ENCODE measurements at places on chromosomes 12 and 14.

- DNase-seq: no peak
Measured at GRCh38 chr12:50842637-50843493, at the start of gene TMPRSS12. TMPRSS12 (plus strand) TSS chr12:50842926; CDS start chr12:50842965, 39 bp downstream.

- DNase-seq: no peak
Measured at GRCh38 chr12:89206390-89206789, 145.9 kb downstream of the DUSP6 start.

- no peak for DNase-seq
Measured at GRCh38 chr14:102457509-102457908, 52.1 kb downstream of the ANKRD9 start.

GRCh38 chr14:77903937-77904617, 104.2 kb downstream of the ADCK1 start:
- no peak for DNase-seq

GRCh38 chr14:24944800-24945199, 105.1 kb downstream of the STXBP6 start:
- no peak for DNase-seq

DNA sequence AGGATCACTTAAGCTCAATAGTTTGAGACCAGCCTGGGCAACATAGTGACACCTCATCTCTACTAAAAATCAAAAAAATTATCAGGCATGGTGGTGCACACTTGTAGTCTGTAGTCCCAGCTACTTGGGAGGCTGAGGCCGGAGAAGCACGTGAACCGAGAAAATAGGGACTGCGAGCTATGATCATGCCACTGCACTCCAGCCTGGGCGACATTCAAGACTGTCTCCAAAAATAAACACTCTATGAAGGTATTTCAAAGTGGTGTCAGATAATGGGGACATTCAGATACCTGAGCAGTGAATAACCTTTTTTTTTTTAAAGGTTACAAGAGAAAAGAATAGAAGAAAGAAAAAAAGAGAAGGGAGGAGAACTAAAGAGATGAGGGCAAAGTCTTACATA, 98.1 kb downstream of the MED13L start:
- DNase-seq: no peak

DNA sequence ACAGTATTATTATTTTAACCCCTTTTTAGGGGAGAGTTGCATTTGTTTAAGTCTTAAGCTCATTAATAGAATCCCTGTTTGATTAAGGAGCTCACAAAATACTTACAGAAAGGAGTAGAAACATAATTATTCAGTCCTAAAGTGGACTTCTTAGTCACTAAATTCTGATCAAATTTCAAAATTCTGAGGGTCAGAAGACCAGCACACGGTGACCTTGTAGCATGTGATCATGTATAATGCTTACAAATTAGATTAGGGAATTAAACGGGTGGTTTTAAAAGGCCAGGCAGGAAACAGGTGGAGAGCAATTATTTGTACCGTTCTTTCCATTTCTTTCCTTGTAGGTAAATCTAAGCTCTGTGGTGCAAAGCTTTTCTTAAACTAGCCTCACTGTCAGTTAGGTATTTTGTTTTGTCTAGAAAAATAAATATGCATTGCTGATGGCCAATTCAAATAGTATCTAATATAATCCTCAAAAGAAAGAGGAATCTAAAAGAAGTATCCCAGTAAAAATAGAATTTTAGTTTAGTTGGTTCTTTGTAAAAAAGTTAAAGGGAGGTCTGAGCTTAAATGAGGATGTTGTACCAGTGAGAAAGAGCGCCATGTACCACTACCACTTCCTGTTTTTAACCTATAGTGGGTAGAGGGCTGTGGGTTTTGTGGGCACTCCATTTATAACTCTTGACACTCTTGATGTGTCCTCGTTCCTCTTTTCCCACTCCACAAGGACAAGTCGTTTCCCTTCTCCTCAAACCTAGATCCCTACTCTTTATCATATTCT, 51.1 kb downstream of the SLC38A1 start:
- no peak for DNase-seq

GRCh38 chr14:68974759-68975347, 4.2 kb downstream of the ACTN1 start:
- DNase-seq: no peak

DNA sequence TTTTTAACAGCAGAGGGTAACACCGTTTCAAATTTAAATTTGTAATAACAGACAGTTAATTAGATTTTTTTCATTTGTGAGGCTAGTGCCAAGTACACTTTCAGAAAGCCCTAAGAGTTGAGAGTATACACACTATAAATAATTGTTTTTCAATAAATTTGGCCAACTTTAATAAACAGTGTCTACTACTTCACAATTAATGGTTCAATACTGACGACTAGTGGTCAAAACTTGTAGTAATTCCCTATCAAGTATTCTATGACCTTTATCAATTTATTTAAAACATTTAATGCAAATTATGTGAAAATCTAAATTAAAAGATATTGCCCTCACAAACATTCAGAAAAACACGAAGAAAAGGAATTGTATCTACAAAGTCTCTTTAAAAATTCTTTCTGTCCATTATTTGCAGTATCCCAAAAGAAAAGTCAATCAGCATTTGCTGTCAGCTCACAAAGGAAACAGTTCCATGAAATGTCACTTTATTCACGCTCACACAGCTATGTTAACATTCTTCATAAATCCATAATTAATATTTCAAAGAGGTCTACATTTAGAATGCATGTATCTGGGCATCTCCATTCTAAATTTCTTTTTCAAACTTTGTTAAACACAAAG, 91.2 kb downstream of the CEP128 start:
- DNase-seq: peak; percentile 18

- DNase-seq: no peak
Measured at GRCh38 chr12:23655884-23656283, 293.6 kb downstream of the SOX5 start.

DNA sequence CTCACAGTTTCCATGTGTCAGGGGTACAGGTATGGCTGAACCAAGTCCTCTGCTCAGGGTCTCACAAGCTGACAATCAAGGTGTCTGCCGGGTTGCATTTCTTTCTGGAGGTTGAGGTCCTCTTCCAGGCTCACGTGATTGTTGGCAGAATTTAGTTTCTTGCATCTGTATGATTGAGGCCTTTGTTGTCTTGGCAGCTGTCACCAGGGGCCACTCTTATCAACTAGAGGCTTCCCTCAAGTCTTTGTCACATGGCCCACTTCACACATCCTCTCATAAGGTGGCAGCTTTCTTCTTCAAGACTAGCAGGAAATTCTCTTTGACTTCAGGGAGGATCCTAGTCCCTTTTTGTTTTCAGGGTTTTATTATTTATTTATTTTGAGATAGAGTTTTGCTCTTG, 46.0 kb upstream of the FOS start:
- DNase-seq: no peak

DNA sequence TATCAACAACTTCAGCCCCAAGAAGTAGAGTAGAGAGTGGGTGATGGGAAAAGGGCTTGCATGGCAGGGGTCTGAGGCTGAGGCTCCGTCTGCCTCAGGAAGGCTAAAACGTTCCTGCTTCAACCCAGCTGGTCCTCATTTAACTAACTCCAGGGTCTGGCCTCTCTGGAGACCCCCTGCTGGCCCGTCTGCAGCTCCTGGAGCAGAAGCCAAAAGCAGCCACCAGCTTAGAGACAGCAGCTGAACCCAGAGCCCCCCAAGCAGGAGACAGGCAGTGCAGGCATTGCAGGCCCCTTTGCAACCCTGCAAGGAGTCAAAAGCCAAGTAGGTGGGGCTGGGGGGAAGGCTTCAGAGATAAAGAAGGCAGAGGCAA, 25.1 kb upstream of the LTBP2 start:
- no peak for DNase-seq

DNA sequence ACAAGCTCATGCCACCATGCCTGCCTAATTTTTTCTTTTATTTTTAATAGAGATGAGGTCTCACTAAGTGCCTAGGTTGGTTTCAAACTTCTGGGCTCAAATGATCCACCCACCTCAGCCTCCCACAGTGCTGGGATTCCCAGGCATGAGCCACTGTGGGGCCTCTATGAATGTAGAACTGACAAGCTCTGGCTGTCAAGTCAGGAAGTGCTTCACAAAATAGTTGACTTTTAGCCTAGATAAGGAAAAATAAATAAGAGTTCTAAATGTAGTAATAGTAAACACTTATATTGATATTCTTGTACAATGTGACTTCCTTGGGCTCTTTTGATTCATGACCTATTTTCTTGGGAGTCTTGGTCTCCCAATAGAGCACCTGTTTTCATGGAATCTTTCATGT, 40.0 kb downstream of the RMST start:
- DNase-seq: no peak

- DNase-seq: no peak
Measured at GRCh38 chr14:78143489-78144145, 26.6 kb upstream of the NRXN3 start.

- no peak for DNase-seq
Measured at GRCh38 chr14:56797569-56798446, 12.5 kb downstream of the OTX2 start.

DNA sequence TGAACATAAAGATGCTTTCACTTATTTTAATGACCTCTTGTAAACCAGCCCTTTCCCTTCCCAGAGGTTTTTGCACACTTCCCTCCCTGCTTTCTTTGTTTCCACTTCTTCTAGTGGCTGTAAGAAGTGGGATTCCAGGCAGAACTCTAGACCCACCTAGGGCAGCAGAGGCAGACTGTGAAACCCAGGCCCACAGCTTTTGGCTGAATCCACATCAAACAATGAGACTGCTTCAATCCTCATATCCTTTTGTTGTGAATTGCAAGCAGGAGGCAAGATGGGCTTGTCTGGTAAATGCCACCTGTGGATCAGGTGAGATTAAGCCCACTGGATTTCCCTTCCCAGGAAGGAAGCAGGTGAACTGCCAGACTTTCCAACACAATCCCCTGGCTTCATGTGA, 12.8 kb downstream of the CCDC177 start:
- DNase-seq: no peak

DNA sequence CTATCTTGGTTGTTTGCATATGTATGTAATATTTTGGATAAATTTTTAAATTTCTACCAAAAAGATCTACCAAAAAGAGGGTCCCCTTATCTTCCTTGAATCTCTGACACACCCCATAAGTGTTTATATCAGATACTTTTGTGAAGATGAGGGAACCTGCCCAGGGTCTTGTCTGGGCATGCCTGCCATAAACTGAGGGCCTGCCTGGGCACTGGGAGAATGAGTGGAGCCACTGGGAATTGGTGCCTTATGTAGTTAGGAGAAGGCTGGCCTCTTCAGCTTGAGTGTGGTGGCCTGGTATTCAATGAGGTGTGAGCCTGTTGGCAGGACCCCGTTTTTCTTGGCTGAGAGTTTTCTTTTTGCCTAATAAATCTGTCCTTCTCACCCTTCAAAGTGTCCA, 46.5 kb downstream of the OR9K2 start:
- DNase-seq: no peak

DNA sequence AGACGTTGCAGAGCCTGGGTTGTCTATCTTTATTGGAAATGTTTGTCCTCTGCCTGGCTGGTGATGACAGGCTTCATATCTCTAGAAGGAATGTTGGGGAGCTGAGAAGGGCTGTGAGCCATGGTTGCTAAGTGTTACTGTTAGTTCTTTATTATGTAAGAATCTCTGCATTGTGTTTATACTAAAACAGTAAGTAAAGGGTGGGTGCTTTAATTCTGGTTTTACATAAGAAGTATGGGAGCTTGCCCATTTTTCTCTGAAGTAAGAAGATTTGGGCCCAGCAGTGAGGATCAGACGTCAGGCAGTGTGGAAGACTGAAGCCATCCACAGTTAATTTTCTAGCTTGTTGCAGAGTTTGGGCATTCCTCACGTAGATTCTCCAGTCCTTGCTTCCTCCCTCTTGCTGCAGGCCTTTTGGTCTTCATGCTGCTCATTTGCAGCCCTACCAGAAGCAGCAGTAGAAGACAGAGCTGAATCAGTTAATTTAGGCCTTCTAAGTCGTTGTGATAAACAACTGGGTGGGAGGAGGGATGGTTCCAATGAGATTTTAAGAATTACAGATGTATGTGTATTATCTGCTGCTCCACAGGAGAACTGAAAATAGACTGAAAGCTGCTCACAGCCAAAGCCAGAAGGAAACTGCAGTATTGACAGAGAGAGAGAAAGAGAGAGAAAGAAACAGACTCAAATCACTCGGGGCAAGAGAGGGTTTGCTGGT, 21.4 kb downstream of the WNT5B start:
- DNase-seq: no peak

GRCh38 chr14:102809870-102810269, 32.6 kb downstream of the TRAF3 start:
- DNase-seq: no peak

- no peak for DNase-seq
Measured at GRCh38 chr12:19671695-19672094, 232.4 kb downstream of the AEBP2 start.
